Left ventricle myocardium superior (tissue), 1 donor: ENCODE measurements at places on chromosomes 2 and 18.
A peak's percentile ranks its signal among the peaks of the same experiment; 100 is the strongest.

- DNase-seq, result no peak
These were observed 463.7 kb upstream of the DSEL start for GRCh38 chr18:67980241-67980640.

- no peak for DNase-seq
These were observed 59.9 kb downstream of the SUMO1 start for GRCh38 chr2:202178346-202178958.

DNA sequence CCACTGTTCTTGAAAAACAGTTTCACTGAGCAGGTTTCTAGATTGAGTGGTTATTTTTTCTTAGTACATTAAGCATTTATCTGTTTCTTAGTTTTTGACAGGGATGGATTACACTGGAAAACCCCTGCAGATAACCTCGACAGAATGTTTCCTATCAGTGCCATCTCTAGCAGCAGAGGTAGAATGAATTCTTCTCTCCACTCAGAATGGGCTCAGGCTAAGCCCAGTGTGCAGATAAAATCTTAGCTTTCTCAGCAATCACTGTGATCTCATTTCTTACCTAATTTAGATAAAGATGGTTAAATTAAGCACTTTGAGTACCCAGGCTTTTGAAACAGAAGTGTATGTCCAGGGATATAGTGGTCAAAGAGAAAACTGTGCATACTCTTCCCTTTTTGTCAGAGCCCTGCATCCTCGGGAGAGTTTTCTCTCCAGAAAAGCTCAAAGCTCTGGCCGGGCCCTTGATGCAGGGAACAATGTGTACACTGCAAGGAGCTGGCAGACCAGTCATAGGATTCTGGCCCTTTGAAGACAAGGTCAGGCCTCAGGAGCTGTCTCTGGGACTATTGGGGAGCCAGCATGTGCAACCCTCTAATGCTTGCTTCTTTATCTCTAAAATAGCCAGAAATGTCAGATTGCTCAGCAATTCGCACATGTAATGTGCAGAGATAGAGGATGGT is 10.6 kb upstream of the AKAIN1 start:
- no peak for DNase-seq

DNA sequence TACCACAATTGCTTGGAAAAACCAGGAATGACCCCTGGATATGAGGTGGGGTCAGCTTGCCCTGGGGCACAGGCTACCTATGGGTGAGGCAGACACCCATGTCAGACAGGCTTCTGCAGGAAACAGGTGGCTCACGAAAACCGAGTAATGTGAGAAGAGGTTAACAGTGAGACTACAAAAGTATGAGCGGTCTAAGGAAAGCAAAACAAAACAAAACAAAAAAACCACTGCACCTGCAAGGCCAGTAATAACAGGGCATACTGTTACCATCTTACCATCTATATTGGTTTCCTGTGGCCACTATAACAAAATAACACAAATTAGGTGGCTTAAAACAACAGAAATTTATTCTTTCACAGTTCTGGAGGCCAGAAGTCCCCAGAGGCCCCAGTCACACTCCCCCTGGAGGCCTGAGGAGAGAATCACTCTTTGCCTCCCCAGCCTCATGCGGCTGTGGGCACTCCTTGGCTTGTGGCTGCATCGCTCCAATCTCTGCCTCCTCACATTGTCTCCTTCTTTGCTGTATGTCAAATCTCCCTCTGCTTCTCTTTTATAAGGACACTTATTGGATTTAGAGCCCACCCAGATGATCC is 86.6 kb upstream of the EPC2 start:
- DNase-seq, result no peak

GRCh38 chr2:152525277-152525838 is 190.4 kb downstream of the FMNL2 start:
- DNase-seq, result peak; percentile 45
